ENCODE measurements at places on chromosomes 2 and 18.

DNA sequence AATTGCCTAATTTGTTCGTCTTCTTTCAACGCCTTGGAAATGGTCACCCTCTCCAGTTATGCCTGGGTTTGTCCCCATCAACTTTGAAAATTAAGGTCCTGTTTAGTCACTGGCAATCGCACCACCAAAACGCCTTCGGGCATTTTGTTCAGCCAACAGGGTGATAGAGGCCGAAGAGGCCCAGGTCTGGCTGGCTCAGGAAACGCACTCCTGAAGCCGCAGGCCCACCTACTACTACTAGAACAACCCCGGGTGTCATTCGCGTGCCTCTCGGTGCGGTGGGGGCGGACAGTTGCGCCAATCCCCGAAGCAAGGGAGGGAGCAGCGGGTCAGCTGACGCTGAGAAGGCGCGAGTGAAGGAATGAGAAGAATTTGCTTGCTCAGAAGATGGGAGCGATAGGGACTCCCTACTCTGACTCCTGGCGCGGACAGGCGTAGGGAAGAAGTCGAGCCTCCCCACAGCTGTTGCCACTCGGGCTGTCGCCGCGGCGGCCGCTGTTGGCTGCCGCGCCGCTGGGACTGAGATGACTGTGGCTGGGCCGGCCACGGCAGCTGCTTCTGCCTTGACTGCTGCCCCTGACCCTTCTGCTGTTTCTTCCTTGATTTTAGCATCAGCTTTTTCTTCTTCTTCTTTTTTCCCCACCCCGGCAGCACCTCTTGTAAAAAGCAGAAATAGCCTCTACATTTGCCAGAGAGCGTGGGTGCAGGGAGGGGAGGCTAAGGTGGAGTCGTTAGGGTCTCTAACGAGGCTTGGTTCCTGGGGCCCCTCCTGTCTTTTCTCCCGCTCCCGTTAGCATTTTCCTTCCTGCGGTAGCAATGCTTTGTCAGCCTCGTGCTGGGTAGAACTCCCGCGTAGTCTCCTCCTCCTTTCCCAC is 387.6 kb downstream of the FIGN start:
- DNase-seq = peak; percentile 95

DNA sequence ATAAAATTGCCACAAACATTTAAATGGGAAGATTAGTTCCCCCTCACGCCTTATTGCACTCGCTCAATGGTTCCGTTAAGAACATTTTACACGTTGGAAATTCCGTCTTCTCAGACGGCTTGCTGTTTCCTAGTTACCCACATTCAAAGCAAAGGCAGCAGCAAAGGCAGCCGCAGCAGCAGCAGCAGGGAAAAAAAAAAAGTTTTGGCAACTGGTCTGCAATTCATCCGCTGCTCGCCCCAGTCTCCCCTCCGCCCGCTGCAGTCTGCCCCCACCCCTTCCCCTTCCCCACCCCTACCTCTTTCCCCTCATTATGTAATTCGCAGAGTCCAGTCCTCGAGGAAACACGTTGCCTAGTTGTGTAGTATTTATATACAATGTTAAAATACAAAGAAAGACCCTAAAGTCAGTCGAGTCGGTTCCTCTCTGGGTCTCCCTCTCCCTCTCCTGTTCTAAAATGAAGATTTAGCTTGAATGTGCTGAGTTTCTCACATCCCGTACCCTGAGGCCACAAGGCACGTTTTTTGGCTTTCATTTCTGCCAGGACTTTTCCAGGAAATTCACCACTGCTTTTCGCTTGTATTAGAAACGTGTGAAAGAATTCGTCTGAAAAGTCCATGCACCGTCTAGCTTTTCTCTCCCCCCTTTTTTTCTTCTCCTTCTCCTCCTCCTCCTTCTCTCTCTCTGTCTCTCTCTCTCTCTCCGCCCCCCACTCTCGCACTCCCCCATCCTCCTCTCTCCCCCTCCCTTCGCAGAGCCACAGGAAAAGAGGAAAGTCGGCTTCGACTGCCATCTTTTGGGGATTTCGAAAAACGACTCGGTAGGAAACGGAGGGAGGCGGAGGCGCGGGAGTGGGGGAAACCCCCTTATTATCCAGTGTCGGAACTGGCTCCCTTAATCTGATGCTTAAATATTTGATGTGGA is 140.0 kb downstream of the MEIS1 start:
- peak; percentile 55 for DNase-seq

- DNase-seq = no peak
Observed at GRCh38 chr2:168652997-168653921, 149.2 kb upstream of the NOSTRIN start.

DNA sequence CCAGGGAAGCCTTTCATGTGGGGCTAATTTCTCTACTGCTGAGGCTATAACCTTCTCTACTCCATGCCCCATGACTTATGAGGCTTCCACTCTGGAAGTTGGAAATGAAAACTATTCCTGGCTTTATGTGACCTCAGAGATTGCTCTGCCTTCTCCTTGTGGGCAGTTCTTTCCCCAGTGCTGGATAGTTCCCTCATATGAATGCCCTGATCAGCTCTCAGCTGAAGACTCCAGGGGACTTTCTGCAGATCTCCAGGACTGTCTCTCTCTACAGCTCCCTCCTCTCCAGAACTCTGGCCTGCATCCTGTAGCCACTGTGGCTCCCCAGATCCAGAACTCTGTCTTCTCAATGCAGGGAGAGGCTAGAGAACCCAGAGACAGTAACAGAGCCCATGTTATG is 235.1 kb downstream of the SEPTIN10 start:
- no peak for DNase-seq

DNA sequence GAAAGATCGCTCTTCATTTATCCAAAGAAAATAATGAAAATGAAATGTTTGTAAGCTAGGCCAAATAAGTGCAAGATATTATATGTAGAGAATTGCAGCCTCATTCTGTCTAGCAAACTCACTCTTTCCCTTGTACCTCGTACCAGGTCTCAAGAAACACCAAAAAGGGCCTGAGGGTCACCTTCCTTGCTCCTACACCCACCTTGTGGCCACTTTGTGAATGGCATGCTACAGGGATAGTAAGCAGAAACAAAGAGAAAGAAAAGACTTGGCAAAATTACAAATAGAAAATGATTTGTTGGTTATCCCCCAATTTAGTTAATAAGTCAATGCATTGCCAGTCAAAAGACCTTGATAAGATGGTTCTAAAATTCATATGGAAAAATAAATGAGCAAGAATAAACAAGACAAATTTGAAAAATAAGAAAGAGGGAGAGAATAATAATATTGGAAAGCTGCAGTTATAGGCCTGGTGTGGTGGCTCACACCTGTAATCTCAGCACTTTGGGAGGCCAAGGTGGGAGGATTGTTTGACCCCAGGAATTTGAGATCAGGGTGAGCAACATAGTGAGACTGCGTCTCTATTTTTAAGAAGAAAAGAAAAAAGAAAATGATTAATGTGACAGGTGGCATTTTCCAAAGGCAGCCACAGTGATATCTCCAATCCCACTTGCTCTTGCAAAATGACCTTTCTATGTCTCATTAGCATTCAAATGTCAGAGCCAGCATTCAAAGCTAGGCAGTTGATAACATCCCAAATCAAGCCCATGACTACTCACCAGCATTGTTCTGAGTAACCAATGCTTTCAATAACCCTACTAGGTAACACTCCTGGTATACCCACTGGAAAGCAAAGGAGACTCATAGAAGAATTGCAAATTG is 38.8 kb upstream of the BMP10 start:
- DNase-seq = peak; percentile 92

DNA sequence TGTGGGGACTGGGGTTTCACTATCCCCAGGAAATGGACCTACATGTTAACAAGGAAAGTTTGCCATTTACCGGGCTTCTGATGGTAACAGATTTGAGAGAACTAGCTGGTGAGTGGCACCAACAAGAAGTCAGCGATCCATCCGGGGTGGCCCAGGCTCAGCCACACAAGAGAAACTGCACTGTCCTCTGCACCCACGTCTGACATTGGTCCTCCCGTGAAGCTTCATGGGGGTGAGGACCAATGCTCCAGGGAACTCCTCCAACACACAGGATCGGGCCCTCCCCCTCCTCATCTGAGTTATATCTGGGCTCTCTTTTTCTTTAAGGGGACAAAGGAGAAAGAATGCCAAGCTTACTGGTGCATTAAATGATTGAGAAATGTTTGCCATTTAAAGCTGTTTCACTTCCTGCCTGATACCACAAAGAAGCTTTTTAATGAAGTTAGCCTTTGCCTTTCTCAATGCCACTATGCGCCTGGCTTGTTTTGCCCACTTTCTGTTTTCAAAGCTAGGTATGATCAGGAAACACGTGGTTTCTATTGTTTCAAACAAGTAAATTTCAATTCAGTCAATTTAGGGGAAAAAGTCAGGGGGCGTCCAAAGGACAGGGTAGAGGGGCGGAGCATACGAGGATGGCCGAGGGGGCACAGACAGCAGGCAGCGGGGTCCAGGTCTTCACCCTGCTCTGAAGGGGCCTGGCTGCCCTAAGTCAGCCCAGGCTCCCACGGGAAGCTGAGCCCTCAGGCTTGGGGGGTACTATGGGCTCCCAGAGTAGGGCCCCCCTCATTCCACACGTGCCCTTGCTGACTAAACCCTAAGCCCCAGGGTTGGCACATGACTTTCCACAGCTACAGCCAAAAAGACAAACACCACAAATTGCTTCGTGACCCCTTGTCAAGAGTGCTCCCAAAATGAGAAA is 204.0 kb upstream of the ID2 start:
- peak; percentile 87 for DNase-seq

DNA sequence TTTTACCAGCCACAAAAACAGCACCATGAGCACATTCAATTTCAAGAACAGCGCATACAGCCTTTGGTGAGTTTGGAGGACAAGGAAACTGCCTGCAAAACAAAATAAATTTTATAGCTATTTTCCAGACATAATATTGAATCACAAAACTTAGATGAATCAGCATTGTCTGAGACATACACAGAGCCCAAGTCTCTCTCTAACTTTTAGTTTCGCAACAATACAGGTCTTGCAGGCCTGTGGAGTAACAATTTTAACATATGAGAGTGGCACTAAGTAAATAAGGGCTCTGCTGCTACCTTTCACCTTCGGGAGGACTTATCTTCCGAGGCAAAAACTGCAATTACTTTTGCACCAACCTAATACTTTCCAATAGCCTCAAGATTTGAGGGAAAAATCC is 56.1 kb upstream of the PEX13 start:
- peak; percentile 68 for DNase-seq

DNA sequence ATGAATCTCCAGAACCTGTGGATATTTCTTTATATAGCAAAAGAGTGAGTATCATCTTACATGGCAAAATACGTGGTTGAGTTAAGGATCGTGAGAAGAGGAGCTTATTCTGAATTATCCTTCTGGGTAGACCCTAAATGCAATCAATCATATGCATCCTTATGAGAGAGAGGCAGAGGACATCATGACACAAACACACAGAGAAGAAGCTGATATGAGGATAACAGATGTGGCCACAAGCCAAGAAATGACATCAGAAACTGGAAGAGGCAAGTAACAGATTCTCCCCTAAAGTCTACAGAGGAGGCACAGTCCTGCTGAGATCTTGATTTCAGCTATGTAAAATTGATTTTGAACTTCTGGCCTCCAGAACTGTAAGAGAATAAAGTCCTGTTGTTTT is 730.2 kb upstream of the ZNF804A start:
- DNase-seq = no peak

DNA sequence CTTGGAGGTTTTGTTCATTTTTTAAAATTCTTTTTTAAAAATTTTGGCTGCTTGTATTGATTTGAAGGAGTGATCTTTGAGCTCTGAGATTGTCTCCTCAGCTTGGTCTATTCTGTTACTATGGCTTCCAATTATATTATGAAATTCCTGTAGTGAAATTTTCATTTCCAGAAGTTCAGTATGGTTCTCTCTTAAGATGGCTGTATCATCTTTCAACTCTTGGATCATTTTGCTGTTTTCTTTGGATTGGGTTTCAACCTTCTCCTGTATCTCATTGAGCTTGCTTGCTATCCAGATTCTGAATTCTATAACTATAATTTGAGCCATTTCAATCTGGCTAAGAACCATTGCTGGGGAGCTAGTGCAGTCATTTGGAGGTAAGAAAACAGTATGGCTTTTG is 270.8 kb upstream of the NT5C1B start:
- no peak for DNase-seq

GRCh38 chr2:62195421-62196277 is at the start of gene B3GNT2:
Gene B3GNT2, plus strand, starts transcription at chr2:62196115. Its CDS starts 26,106 bp downstream, at chr2:62222221.
- DNase-seq = peak; percentile 91

DNA sequence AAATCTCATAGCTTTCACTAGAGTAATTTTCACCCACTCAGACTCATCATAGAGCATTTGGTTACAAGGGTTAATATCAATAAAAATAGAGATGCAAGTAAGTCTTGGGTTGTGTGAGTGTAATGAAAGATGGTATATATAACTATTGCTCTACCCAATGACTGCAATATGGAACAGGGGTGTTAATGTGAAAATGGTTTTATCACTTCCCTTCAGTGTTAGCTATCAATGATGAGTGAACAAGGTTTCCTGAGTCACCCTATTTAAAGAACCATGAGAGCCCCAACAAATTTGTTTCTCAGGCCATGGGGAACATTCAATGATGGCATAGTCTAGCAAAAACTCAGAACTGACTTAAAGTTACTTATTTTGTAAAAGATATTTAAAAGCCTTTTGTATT is 1133.6 kb upstream of the ZEB2 start:
- DNase-seq = no peak

- DNase-seq = no peak
Observed at GRCh38 chr18:34918856-34919255, 122.4 kb upstream of the MAPRE2 start.

DNA sequence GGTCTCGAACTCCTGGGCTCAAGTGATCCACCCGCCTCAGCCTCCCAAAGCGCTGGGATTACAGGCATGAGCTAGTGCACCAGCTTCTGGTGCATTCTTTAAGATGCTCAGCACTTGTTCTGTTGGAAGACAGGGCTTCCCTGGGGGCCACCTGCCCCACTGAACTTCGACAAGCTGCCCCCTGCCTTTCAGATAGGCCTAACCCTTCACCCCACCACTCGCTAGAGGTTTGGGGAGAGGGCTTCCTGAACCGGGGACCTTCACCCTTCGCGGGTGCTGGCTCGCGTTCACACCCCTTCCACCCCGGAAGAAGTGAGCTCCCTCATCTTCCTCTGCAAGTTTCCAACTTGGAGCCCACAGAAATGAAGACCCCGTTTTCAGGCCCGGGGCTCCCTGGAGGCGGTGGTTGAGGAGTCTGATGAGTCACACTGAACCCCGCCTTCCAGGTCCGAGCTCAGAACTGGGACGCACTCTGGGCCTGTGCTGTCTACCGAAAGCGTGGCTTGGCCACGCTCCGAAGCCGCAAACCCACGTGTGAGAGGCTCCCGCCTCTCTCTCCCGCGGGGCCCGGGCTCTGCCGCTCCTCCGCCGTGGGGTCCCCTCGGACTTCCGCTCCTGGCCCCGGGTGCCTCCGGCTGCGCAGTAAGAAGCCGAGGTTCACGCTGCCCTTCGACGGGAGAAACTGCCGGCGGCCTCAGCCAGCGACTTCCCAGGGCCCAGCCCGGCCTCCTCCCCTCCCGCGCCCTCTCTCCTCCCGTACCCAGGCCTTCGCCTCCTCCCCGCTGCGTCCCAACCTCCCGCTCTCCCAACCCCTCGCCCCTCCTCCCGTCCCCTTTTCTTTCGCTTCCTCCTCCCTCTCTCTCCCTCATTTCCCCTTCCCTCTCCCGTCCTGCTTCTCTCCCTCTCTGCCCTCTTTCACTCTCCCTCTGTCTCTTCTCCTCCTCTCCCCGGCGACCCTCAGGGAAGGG is 47.5 kb upstream of the SP3 start:
- DNase-seq = peak; percentile 86

GRCh38 chr18:2990956-2991640 is 21.8 kb downstream of the LPIN2 start:
- no peak for DNase-seq
